ENCODE measurements at places on chromosomes 3 and 15.

DNA sequence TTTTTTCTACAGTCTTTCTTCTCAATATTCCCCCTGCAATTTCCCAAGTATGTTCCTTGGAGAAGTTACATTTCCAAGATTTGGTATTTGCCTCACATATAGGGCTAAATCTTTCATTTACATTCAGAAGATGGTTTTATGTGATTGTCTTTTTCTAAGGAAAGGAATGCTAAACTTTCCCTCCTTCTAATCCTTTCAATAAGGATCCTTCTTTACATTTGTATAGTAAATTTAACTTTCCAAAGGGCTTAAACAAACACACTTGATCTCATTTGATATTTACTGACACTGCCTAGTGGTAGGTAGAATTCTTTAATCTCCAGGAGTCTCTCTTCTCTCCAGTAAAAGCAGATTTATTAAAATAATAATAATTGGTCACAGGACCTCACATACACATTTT, 185.3 kb downstream of the LSAMP start:
- DNase-seq: no peak

DNA sequence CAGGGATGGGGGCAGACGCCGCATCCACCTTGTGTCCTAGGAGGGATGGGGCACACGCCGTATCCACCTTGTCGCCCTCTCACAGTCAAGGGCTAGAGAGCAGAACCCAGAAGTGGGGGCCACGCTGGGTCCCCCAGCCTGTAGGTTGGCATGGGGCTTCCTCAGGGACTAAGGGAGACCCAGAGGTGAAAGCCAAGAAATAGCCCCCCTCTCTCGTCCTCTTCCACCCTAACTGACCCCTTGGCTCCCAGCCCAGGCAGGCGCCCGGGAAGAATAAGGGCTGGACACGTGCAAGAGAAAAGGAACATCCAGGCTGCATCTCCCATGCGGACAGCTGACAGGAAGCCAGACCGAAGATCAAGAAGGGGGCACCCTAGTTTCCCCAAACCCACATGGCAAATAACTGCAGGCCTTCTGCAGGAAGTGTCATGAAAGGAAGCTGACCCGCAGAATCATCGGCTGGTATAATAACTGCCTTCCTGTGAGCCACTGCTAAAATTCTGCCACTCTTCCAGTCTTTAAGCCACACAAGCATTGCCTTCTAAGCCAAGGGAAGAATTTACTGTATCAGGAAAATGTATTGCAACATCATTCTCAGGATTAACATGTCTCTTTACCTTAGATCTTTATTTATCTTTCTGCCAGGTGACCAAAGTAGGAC, 38.5 kb upstream of the TFRC start:
- DNase-seq: no peak

GRCh38 chr3:128282380-128283196, 129.3 kb downstream of the EEFSEC start:
- DNase-seq: no peak

GRCh38 chr15:96093063-96093462, 237.4 kb upstream of the NR2F2 start:
- no peak for DNase-seq

DNA sequence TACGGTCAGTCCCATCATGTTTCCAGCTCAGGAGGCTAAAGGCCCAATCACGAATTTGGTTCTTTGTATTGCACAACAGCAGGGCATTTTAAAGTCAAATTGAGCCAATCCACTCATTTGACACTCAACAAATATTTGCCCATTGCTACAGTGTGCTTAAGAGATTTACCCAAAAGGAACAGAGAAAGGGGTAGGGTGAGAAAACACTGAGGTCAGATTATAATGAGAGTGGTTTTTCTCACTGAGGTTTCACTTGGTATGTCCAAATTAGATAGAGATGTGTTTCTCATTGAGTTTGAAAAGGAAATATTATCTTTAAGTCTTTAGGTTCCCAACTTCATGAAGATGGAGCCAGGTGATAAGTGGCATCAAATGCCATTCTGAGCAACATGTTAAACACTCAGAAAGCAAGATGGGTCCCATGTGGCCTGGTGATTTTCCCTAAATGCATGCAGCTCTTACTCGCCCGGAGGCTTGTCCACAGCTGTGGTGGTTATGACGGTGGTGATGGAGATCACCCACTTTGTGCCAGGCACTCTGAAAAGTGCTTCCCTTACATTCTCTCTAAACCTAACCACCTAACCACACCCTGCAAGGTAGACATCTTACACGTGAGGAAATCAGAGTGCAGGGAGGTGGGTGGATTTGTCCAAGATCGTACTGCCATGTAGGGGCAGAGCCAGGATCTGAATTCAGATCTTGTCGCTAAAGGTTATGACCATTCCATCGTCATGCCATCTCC, 31.2 kb upstream of the USP3 start:
- DNase-seq: no peak

DNA sequence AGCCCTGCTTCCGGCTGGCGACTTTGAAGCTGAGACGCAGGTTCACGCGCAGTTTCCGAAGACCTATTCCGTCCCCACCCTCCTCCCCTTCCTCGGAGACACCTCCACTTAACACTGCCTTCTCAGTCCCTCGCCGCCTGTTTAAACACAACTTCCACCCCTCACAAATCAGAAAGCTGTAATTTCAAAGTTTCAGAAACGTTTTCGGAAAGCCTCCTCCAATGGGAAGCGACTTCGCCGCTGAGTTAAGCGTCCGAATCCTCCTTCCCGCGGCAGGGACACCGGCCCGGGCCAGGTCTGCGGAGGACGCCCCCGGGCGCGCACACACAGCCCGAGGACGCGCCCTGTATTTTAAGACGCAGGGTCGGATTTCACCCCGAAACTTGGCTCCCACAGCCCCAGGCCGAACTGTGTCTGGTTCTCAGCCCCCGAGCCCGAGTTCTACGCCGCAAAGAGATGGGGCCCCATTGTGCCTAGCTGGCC, 559 bp upstream of the LRRN1 start:
- peak; percentile 67 for DNase-seq

GRCh38 chr3:59601486-59601885, 551.7 kb upstream of the CFAP20DC start:
- DNase-seq: no peak

- no peak for DNase-seq
Measured at GRCh38 chr3:16178628-16178988, 4.1 kb downstream of the GALNT15 start.

GRCh38 chr3:4029135-4029534, 229.9 kb downstream of the LRRN1 start:
- DNase-seq: no peak

GRCh38 chr3:10356461-10356981, 35.6 kb upstream of the SEC13 start:
- no peak for DNase-seq

DNA sequence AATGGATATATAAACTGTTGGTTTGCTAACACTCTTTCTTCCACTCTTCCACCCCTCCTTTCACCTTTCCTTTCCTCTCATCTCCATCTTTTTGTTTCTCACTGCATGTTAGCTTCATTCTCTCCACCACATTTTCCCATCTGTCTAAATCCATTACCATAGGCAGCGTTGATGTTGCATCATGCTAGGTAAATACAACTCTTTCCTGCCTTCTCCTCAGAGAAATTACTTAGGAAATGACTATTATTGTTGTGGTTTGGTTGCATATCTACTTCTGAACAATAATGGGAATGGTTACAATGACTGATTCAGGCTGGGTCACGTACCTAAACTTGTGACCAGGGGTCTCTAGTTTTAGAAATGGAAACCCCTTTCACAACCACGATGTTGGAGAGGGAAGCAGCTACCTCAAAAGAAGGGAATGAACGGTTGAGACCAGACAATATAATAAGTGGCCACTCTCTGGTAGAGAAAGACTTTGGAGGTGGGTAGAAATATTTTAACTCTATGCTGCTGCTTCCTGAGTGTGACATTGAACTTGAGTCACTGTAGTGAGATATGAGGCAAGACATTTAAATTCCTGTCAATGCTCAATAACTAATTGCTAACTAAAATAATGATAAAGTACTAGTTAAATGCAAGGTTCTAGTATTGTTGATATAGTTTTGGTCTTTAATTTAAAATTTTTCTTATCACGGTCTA, 314.1 kb upstream of the TGFBR2 start:
- no peak for DNase-seq

- no peak for DNase-seq
Measured at GRCh38 chr3:140395134-140396075, 282.5 kb upstream of the TRIM42 start.

GRCh38 chr3:54968546-54969172, 40.8 kb upstream of the LRTM1 start:
- no peak for DNase-seq

DNA sequence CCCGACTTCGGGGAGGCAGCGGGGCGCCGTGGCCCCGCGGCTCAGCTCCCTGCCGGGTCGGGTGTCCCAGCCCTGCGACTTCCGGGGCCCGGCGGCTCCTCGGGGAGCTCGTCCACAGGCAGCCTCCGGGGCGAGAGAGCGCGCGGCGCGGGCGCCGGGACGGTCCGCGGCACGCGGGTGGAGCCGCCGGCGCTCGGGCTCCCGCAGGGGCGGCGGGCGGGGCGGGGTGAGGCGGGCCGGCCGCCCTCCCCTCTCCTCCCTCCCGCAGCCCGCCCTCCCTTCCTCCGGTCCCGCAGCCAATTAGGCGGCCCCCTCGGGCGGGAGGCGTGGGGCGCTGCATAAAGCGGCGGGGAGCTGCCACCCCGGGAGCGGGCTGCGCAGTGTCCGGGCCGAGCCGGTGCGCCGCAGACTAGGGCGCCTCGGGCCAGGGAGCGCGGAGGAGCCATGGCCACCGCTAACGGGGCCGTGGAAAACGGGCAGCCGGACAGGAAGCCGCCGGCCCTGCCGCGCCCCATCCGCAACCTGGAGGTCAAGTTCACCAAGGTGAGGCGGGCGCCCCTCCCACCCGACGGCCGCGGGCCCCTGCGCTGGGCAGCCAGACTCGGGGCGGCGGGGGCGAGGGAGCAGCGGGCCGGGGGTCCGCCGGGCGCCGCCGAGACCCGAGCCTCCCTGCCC, at the start of gene ALDH1A3:
Gene ALDH1A3, plus strand, starts transcription at position 368 of the 675 bp plus-strand sequence. Its CDS starts 77 bp downstream, at position 445.
- peak; percentile 48 for DNase-seq

GRCh38 chr15:51380999-51381806, 39.7 kb downstream of the GLDN start:
- peak; percentile 60 for DNase-seq

DNA sequence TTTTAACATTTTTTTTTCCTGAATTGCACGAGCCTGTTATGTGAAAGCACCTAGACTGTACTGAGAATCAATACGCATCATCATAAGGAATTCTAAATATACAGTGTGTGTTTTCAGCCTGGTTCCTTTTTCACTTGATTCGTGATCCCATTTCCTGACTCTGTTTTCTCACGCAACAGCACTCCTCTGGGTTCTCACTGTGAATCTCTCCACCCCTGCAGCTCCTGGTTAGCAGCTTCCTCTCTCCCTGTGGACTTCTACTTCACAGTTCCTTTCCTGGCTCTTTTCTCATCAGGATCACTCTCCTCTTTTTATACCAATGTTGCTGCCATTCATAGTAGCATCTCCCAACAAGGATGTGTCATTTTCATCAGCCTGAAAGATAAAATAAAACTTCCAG, 297.2 kb downstream of the CADM2 start:
- DNase-seq: no peak

DNA sequence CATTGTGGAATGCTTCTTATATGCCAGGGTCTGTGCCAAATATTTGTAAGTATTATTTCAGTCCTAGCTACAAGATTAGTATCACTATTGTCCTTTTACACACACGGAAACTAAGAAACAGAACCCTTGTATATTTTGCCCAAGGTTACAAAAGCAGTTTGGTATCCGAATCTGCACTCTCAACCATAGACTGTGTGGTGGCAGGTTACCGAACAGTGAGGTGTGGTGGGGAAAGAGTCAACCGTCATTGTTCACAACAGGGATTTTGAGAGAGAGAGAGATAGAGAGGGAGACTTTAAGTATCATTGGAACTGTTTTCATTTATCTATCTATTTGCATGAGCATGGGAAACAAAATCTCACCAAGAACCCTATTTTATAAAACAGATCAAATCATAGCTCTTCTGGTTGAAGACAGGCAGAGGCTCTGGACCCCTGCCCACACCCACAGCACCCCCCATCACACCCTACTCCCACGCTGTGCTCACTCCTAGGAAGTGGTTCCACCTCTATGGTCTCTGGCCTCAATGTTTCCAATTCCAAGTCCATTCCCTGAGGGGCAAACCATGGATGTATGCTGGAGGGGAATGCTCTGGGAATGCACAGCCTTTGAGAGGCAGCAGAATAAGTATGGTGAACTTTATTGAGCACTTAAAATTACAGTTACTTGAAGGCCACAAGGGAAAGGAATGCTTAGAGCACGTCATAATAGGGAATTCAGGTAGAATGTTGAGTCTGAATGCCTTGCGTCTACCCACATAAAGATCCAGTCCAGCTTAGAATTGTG, 69.0 kb downstream of the ARHGAP31 start:
- no peak for DNase-seq

DNA sequence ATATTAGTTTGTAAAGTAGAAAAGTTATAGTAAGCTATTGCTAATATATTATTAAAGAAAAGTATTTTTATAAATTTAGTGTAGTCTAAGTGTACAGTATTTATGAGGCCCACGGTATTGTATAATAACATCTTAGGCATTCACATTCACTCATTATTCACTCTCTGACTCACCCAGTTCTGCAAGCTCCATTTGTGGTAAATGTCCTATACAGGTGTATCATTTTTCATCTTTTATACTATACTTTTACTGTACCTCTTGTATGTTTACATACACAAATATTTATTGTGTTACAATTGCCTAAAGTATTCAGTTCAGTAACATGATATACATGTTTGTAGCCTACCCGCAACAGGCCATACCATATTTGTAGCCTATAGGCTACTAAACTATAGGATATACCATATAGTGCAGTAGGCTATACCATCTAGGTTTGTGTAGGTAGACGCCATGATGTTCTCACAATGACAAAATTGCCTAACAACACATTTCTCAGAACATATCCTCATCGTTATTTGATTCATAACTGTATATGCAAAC, 246.8 kb upstream of the ALCAM start:
- no peak for DNase-seq

DNA sequence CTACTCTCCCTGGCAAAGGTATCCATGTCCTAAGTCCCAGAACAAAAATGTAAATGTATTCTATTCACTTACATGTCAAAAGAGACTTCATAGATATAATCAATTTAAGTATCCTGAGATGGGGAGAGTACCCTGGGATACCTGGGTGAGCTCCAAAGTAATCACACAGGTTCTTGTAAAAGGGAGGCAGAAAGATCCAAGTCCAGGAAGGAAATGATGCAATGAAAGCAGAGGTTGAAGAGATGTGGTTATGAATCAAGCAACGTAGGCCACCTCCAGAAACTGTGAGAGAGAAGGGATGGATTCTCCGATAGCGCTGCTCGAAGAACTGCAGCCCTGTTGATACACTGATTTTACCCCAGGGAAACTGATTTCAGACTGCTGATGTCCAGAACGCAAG, 93.9 kb upstream of the VGLL3 start:
- no peak for DNase-seq

DNA sequence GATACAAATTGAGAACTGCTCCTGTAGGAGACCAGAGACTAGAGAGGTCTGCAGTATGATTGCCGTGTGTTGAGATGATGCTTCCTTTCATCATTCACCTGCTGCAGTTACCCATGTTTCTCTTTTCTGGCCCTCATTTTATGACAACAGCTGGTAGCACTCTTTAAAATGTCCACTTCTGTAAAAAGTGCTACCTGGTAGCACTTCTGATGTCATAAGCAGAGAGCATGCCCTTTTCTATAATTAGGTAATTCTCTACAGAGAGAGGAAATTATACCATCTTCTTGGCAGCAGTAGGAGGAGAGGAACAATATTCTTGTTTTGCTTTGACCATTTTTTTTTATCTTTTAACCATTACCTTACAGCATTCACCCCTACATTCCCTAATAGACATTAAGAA, 123.8 kb downstream of the PPM1L start:
- no peak for DNase-seq

Measured in WTC11 (cell line).